Activated CD4-positive, alpha-beta memory T cell treated with anti-CD3 and anti-CD28 coated beads for 36 hours (primary cell): ENCODE measurements at places on chromosomes 4 and X. TPM values are rescaled to one million over a fixed set of nuclear protein-coding genes. Genes with fewer than 3 reads are reported as not detected.

The AGA gene
- total RNA-seq: 22.1 TPM

The ALB gene
- total RNA-seq: not detected

The CYSLTR1 gene
- 2.5 TPM for total RNA-seq

The LRAT gene
- not detected for total RNA-seq

The MAGEE2 gene
- not detected for total RNA-seq

DNA sequence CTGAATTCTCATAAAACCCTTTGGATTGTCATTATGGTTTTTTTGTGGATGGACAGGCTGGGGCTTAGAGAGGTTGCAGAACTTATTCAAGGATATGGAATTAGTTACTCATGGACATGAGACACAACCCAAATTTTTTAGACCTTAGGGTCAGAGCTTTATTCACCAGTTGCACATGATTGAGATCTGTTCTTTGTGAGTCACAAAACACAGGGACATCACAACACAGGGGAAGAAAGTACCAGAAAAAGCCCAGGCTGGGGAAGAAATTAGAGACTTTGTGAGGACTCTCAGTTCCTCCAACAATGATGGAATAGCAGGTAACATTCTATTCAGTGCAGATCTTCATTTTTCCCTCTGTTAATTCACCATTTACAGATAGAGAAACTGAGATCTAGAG is 602.4 kb upstream of the CPEB2 start:
- no peak overlapping the region for H3K27ac ChIP-seq
- H3K27me3 ChIP-seq: no peaks in the 10 kb centered on the region
- peaks cover 1% of the 10 kb centered on the region for H3K36me3 ChIP-seq
- H3K4me1 ChIP-seq: no peaks in the 10 kb centered on the region

- peaks cover 45% of the 10 kb centered on the region for H3K4me1 ChIP-seq
- H3K36me3 ChIP-seq: no peaks in the 10 kb centered on the region
- no peak overlapping the region for H3K4me3 ChIP-seq
Observed at GRCh38 chr4:98686847-98687246, 28.4 kb upstream of the TSPAN5 start.

DNA sequence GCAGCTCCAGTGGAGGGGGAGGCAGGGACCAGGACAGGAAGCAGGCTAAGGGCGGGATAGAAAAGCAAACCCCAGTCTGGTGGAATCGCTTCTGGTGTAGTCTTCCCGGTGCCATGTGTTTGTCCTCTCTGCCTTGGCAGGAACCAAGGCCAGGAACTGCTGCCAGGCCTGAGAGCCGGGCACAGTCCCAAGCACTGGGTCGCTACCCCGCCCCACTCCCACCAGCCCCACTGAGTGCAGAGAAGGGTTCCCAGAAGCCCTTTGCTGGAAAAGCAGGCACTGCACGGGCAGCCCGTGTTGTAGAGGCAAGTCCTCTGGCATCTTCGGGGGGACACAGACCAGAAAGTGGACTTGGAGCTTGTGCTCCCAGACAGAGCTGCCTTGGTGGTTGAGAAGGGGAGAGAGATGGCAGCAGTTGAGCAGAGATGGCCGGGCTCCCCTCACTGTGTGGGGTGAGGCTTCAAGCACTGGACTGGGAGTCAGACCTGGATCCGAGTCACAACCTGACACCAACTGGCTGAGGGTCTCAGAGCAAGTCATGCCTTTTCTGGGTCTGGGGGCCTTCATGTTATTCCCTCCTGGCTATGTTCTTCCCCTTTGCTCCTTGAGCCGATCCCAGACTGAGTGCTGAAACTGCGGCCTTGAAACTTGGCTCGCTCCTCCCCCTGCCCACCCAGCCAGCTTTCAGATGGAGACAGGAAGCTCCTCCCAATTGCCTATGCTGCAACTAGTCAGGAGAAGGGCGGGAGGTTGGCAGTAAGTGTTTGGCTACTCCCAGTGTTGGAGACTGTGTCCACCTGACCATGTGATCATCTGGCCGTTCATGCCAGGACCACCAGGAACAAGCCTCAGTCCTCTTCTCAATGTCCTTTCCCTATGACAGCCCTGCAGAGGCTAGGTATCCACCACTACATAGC is 59.7 kb upstream of the MTM1 start:
- H3K27me3 ChIP-seq: no peaks in the 10 kb centered on the region
- no peaks in the 10 kb centered on the region for H3K4me1 ChIP-seq
- no peak overlapping the region for H3K27ac ChIP-seq
- no peak for DNase-seq

- no peak overlapping the region for H3K27ac ChIP-seq
- H3K4me1 ChIP-seq: peaks cover 8% of the 10 kb centered on the region
- H3K36me3 ChIP-seq: no peaks in the 10 kb centered on the region
- no peak for DNase-seq
- H3K4me3 ChIP-seq: no peak overlapping the region
Observed at GRCh38 chr4:86556791-86557415, 37.2 kb upstream of the PTPN13 start.

GRCh38 chrX:69015156-69015555 is 150.1 kb downstream of the PJA1 start:
- no peaks in the 10 kb centered on the region for H3K4me1 ChIP-seq
- H3K27ac ChIP-seq: no peak overlapping the region
- H3K27me3 ChIP-seq: no peaks in the 10 kb centered on the region
- no peak for DNase-seq

- H3K36me3 ChIP-seq: no peaks in the 10 kb centered on the region
- H3K27me3 ChIP-seq: no peaks in the 10 kb centered on the region
- H3K27ac ChIP-seq: no peak overlapping the region
Observed at GRCh38 chr4:81874661-81875515, 403.2 kb upstream of the RASGEF1B start.

GRCh38 chrX:13066391-13066790 is 22.0 kb upstream of the FAM9C start:
- no peak overlapping the region for H3K27ac ChIP-seq
- no peaks in the 10 kb centered on the region for H3K27me3 ChIP-seq
- no peak overlapping the region for H3K4me3 ChIP-seq
- H3K4me1 ChIP-seq: peaks cover 24% of the 10 kb centered on the region
